Hematopoietic multipotent progenitor cell (in vitro differentiated cells): ENCODE measurements at places on chromosomes 13 and 19.

- no peak for DNase-seq
Observed at GRCh38 chr13:25756912-25757311, 294.9 kb downstream of the SHISA2 start.

- DNase-seq: no peak
Observed at GRCh38 chr13:52961256-52961910, 67.2 kb upstream of the OLFM4 start.

GRCh38 chr19:16645140-16645539 is 14.8 kb downstream of the SMIM7 start:
- DNase-seq: no peak

- no peak for DNase-seq
Observed at GRCh38 chr19:18665771-18666202, 17.7 kb upstream of the CRTC1 start.

- DNase-seq: no peak
Observed at GRCh38 chr13:114174529-114174961, 4.5 kb upstream of the CFAP97D2 start.

DNA sequence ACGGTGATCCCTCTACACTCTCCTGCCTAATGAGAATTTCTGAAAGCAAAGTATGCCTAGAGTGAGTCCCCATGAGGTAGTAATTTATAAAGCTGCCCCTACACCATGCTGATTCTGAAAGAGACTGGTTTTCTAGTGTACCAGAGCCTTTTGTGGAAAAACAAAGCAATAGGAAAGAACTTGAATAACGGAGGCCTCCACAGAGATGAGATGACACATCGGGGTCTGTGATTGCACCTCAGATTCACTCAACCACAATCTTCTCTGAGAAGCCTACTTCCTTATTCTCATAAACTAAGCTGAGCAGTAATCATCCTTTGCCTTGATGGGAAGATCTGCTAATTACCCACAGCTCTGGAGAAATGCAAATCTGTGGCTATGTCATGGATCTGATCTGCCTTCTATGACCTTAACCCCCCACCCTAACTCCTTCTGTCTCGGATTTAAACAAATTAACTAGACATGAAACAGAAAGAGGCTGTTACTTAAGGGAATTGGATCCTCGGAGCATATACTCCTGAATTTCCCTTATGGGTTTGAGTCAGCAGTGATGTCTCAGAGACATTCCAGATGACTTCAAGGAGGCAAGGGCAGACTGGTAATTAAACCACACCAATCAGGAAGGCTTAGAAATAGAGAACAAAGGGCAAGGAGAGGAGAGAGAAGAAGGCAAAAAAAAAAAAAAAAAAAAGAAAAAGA is 128.0 kb downstream of the DCT start:
- DNase-seq: no peak

DNA sequence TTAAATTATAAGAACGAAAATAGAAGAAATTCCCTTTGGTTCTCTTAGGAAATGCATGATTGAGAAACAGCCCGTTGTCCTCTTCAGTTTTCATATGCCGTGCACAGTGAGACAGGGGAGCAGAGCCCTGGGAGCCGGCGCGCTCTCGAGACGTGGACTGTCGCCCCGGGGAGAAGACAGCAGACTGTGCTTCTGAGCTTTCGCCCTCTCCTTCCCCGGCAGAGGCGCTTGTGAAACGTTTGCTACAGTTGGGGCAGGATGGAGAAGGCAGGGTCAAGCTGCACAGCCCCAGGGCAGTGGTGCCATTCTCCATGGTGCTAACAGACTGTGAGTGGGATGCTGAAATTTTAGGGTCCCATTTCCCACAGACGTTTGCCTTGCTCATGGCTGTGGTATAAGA is 192.2 kb upstream of the KL start:
- DNase-seq: no peak

GRCh38 chr19:47095476-47096099 is 18.0 kb downstream of the ZC3H4 start:
- DNase-seq: peak; percentile 41

- peak; percentile 75 for DNase-seq
Observed at GRCh38 chr19:5805462-5806132, 730 bp downstream of the NRTN start.

- no peak for DNase-seq
Observed at GRCh38 chr19:2423915-2424685, 3.3 kb downstream of the TIMM13 start.

- DNase-seq: no peak
Observed at GRCh38 chr19:41096353-41096752, 8.1 kb downstream of the CYP2A13 start.

DNA sequence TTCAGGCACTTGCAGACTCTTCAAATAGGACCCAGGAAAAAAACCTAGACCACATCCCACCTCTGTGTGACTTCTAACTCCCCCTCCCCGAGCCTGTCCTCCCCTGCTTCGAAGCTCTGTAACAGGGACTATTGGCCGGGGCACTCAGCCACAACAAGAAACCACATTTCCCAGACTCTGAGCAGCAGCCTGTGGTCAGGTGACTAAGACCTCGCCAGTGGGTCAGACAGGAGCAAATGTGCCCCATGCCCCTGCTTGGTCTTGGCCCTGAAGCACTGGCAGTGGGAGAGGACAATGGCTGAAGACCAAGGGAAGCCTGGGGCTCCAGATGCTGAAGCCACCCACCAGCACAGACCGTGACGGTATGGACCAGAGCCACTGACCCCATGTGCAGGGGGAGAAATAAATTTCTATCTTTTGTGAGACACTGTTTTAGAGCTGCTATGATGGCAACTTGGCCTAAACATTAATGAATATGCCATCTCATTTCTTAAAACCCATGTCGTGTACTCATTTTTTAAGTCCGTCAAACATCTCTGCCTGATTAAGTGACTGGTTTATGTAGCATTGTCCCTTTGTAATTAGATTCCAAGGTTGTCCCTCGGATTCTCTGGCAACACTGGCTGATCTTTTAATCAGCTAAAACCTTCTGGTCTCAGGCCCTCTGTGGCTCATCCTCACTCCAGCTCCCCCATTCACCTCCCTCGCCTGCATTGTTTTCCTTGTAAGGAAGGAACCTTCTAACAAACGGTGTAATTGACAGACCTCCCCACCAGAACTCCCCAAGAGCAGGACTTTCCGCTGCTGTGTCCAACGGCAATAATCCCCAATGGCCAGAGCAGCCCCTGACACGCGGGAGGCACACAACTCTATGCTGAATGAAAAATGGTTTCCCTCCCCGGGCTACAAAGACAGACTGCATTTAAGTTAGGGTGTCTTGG is 98.4 kb downstream of the STK24 start:
- DNase-seq: peak; percentile 40

- DNase-seq: no peak
Observed at GRCh38 chr13:98143157-98143553, 261 bp downstream of the FARP1 start.

GRCh38 chr19:31110336-31110735 is 238.9 kb downstream of the TSHZ3 start:
- no peak for DNase-seq

DNA sequence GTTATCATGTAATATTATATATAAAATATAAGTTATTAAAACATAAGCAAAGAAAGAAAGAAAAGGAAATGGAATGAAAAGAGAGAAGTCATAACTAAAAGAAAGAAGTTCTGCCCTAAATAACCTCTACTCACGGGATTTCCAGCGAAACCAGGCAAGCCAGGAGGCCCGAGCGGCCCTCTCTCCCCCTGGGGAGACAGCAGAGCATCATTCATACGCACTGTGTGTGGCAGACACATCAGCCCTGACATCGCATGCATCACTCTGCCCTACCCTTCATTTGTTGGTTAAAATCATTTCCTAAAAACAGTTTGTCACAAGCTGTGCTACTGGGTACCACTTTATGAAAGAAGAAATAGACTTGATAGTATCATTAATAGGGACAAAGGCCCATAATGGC is 95.2 kb downstream of the COL4A1 start:
- no peak for DNase-seq

GRCh38 chr13:19791953-19792537 is 9.3 kb upstream of the PSPC1 start:
- no peak for DNase-seq

DNA sequence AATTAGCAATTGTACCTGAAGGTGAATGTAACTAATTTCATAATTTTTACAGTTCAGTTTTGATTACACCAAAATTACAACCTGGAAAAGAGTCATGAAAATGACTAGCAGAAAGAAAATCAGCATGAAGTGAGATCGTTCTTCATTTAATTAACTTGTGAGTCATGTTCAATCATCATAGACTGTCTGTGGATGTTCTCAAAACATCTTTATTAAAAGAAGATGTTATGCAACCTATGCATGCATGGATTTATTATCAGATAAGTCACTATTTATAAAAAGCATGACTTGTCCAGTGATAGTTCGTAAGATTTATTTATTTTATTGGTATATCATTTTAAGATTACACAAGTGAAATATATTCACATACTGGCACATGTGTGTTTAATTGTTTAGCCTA is 245.9 kb downstream of the ITGBL1 start:
- no peak for DNase-seq

GRCh38 chr19:17567940-17568339 is 12.5 kb downstream of the COLGALT1 start:
- no peak for DNase-seq
